ENCODE measurements at places on chromosomes 11 and 22. TPM values are rescaled to one million over a fixed set of nuclear protein-coding genes. Genes with fewer than 3 reads are reported as not detected.

Gene LIF
- polyA plus RNA-seq: 1.5 TPM

Gene GCAT
- 14.3 TPM for polyA plus RNA-seq

DNA sequence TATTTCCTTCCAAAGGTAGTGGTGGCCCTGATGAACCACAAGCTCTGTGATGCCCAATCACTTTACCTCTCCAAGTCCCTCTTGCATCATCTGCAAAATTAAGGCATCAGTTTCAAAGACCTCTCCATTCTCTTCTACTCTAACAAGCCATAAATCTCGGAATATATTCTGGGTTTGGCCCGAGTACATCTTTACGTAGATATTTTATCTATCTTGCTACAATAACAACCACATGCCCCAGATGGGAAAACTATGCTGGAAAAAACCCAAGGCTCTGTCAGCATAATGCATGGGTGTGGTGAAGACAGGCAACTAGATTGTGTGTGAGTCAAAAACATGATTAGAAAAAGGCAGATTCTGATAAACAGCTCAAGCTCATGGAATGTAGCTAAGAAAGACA, 228.2 kb upstream of the BLID start:
- DNase-seq: no peak

GRCh38 chr22:49967706-49968208, 7.2 kb downstream of the PIM3 start:
- no peak for DNase-seq

DNA sequence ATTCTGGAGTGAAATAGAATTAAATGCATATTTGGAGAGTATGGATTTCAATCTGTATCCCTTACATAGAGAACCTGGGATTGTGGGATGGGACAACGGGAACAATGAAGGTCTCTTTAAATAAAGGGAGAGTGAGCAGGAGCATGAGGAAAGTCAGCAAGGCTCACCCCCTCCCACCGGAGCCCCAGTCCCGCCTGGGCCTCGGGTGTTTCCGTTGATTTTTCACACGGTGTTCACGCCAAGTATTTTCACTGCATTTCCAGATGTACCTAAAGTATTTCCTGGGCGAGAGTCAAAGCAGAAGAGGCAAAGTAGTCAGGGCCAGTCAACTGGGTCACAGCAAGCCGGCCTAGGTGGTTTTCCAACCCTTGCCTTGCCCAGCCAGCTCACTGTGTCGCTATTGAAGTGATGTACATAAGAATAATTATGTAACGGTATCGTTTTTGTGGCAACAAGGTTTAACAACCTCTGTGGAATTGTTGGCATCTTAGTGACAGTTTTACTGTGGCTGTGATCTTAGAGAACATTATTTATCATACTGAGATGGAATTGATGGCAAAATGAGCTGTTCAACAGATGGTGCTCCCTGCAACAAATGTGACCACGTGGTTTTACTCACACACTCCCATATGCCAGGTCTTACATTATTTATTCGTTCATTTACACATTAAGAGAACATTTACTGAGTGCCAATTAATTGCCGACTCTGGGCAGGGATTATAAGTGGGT, 177.3 kb downstream of the ADAMTS15 start:
- no peak for DNase-seq

Gene CCDC15
- 4.4 TPM for polyA plus RNA-seq

- DNase-seq: no peak
Measured at GRCh38 chr11:91459840-91460239, 764.8 kb upstream of the FAT3 start.

Gene GDPD4
- polyA plus RNA-seq: 0.35 TPM

GRCh38 chr11:102223859-102224258, 93.4 kb upstream of the BIRC3 start:
- no peak for DNase-seq

Gene INS
- not detected for polyA plus RNA-seq

DNA sequence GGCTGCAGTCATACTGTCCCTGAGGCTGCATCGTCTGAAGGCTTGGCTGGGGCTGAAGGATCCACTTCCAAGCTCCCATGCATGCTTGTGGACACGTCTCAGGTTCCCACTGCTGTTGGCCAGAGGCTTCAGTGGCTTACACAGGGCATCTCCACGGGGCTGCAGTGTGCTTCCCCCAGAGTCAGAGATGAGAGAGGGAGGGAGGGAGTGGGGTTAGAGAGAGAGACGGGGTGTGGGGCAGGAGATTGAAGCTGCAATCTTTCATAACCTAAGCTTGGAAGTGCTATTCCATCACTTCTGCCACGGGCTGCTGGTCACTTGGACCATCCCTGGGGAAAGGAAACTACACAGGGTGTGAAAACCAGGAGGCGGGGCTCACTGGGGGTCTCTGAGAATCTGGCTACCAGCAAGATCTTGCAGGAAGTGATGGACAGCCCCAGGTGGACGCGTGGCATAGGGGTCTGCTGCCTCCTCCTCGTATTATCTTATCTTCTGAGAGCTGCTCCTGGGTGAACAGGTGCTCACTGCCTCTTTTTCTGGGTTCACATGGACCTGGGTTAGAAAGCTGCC, 63.0 kb upstream of the MYEOV start:
- no peak for DNase-seq

DNA sequence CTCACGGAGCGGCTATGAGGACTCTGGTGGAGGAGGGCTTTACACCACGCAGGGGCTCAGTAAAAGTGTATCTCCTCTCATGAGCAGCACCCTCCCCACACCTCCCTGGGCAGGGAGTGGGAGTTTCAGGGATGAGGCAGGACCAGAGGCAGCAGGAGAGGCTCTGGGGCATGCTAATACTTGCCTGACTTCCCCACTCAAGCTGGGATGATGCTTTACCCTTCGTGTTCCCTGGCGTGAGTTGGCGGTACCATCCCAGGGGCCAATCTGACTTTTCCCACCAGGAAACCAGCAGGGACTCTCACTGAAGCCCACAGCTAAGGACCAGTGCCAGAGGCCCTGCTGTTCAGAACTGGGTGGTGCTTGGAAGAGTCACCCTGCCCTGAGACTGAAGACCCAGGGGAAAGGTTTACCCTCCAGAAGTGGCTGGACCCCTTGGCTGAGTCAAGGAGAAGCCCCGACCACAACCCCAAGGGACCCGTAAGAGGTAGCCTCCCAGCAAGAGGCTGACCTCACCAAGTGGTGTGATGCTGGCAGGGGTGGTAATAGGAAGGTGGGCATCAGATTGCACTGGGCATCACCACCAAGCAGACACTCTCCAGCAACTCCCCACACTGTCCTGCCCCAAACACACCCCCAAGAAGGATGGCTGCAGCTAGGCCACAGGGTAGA, 65.6 kb downstream of the THAP12 start:
- DNase-seq: no peak

Gene SCGB1D1
- polyA plus RNA-seq: not detected

Gene SHISA8
- polyA plus RNA-seq: 0.25 TPM

Gene TENM4
- polyA plus RNA-seq: 22.7 TPM

GRCh38 chr11:75468534-75469340, 35.7 kb upstream of the KLHL35 start:
- no peak for DNase-seq

Measured in right renal cortex interstitium (tissue), 3 donors.